ENCODE measurements at places on chromosomes 3 and 15.

- DNase-seq, result no peak
Observed at GRCh38 chr15:82810061-82810889, 847 bp downstream of the WHAMM start.

DNA sequence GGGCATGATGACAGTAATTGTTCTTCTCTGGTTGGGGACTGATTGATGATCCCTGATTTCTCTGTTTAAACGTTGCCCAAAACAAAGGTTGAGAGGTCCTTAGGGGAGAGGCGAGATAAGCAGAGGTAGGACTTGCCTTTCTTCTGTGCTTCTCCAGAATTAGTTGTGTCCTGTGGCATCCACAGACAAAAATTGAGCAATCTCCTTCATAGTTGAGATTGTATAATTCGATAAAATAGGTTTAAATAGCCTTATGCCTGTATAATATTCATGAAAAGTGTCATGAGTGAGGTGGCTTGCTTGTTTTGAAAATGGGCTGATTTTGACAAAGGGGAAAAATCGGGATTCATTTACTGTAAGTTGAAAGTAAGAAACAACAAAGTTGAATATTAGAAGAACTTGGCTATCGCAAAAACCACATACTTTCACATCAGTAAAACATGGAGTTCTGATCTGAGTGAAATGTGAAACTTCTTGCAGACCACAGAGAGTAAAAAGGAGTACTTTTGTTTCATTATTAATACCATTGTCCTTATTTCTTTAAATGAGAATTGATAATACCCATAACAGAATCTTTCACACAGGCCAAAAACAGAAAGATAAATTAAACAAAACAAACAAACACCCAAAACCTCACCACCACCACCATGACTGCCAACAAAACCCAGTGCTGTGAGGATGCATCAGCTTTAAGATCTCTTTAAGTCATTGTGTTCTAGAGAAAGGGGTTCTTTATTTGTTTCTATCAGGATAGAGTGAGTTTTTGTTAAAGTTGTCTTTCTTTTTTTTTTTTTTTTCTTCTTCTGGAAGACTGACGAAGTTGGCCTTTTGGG, 155.7 kb downstream of the LPP start:
- DNase-seq, result no peak

GRCh38 chr3:127758013-127758412, 64.3 kb downstream of the MGLL start:
- DNase-seq, result no peak

GRCh38 chr15:70767667-70768066, 4.3 kb upstream of the UACA start:
- DNase-seq, result no peak

DNA sequence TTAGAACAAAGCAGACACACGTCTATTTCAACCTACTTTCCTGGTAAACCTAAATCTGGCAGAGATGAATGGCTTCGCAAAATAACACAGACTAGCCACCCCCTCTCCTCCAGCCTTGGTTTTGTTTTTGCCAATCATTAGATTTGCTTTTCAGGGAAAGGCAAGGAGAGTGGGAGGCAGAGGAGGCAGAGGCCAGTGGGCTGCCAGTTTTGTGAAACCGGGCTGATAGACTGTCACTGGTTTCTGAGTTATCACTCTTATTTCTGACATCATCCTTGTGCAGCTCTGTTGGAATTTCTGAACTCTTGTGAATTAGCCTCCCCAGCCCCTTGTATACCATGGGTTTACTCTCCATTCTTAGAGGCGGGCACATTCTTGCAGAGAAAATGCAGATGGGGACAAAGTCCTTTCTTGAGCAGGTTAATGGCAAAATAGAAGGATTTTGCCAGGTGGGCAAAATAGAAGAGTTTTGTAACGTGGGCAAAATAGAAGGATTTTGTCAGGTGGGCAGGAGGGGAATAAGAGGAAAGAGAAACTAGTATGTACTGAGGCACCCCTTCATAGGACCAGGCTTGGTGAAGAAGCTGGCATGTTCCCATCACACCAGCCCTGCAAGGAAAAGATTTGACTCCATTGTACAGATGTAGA, 3.2 kb upstream of the FEM1B start:
- no peak for DNase-seq

GRCh38 chr3:52221563-52222318, 3.7 kb downstream of the TLR9 start:
- peak; percentile 77 for DNase-seq

DNA sequence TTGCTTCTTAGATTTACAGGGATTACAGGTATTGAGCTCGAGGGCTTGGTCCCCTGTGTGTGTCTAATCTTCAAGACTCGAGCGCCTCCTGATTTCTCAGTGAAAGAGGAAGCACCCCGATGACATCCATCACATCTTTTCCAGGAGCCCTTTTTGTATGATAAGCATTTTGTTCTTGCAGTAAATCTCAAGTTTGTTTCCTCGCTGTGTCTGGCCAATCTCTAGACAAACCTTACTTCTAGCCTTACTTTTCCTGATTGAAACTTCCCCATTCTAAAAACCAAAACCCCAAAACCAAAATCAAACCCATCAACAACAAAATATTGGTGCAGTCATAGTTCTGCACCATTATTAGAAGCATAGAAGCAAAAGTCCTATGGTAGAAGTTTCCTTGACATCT, 286.0 kb downstream of the NFKBIZ start:
- DNase-seq, result no peak

DNA sequence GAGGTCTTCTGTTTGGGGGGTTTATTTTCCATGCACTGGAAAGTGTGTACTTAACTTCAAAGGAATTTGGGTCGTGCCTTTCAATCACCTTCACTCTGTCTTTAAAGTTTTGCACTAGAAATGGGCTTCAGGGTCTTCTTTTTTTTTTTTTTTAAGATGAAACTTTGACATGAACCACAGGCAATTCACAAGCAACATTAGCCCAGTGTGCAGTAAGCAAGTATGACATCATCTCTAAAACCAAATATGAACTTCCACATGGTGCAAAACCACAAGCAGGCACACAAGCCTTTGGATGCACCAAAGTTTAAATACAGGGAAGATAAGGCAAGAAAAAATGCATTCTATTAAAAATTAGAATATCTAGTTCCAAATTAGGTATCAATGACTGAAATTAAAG, 381.9 kb downstream of the ERC2 start:
- DNase-seq, result no peak

- no peak for DNase-seq
Observed at GRCh38 chr3:97778152-97778551, 13.6 kb downstream of the ARL6 start.

DNA sequence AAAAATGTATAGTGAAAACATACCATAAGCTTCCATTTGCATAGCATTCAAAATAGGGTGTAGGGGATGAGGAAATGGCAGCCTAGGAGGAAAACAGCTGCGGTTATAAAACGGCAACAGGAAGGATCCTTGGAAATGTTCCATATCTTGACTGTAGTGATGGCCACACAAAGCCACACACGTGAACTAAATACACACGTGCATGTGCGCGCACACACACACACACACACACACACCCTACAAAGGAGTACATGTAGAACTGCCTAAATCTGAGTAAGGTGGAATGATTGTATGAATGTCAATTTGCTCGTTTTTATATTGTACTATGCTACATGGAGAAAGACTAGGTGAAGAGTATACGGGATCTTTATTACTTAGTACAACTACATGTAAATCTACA, 3.9 kb upstream of the IREB2 start:
- peak; percentile 49 for DNase-seq

GRCh38 chr15:38508647-38509046, 54.7 kb downstream of the FAM98B start:
- no peak for DNase-seq

All from NCI-H2029 (cell line).